Stimulated activated CD4-positive, alpha-beta T cell treated with anti-CD3 and anti-CD28 coated beads, Interleukin-1b, Interleukin-23, amount 100 ng/mL, for 1 hour (primary cell): ENCODE measurements at places on chromosomes 3 and 15.

DNA sequence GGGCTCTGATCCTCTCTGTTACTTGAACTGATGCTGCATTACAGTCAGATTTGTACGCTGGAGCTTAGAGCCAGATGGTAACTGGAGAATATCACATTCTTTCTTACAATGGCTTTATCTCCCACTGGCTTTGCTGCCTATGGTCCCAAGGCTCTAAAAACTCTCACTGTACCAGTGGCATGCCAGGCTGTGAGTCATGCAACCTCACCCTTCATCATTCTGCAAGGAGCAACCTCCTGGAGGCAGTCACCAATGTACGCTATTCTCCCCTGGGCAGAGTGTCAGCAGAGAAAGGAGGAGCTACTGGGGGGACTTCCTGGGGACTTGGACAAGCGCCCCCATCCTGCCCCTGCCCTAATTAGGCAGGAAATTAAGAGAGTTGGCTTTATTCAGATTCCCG, 97.9 kb upstream of the EIF1B start:
- no peak for DNase-seq

GRCh38 chr3:149288655-149289054, 44.8 kb downstream of the TM4SF18 start:
- DNase-seq, result no peak

GRCh38 chr3:179450901-179451264, 387 bp downstream of the GNB4 start:
- DNase-seq, result no peak

DNA sequence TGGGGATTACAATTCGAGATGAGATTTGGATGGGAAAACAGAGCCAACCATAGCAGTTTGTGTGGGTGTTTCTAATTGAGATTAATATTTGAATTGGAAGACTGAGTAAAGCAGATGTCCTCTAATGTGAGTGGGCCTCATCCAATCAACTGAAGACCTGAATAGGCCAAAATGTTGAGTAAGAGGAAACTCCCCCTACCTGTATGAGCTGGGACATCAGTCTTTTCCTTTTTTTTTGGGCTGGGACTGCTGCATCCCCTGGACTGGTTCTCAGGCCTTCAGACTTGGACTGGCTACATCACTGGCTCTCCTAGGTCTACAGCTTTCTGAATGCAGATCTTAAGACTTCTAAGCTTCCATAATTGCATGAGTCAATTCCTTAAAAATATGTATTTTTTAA, 144.1 kb downstream of the CD47 start:
- DNase-seq, result no peak

- DNase-seq, result no peak
Observed at GRCh38 chr3:190165253-190165652, 44.6 kb upstream of the P3H2 start.

- DNase-seq, result no peak
Observed at GRCh38 chr15:81163961-81164800, 30.1 kb downstream of the CFAP161 start.

DNA sequence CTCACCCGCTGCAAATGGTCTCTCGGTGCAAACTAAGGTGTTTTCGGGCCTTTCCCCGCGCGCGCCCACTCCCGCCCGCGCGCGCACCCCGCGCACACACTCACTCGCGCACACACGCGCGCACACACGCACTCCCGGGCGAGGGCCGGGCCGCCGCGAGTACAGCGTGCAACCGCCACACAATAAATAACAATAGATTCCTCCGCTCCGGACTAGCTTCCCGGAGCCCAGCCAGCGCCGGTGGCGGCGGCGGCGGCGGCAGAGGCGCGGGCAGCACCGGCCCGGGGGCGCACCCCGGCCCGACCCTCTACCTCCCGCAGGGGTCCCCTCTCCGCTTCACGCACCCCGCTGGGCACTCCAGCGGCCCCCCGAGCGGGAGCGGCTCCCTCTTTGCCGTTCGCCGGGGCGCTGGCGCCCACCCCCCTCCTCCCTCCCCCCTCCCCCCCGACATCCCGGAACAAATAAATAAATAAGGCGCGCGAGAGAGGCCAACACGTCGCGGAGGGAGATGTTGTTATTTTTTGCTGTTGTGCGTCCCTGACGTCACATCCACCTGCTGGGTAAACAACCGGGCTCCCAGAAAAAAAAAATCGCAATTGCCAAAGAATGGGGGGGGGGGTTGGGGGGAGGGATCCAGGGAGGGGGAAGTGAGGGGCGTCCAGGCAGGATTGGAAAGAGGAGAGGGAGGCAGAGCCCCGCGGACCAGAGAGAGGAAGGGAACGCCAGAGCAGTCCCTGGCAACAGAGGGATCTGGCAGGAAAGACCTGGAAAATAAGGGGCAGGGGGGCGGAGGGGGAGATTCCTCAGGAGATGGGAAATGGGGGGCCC, at the start of gene FOXP1:
Gene FOXP1 (minus strand): TSS at position 163 of the 828 bp plus-strand sequence. CDS start 385,347 bp downstream, outside the sequence.
- DNase-seq, result peak; percentile 42
